Spinal cord (tissue), 10 donors: ENCODE measurements at places on chromosomes 5 and 9. TPM values are rescaled to one million over a fixed set of nuclear protein-coding genes. Genes with fewer than 3 reads are reported as not detected.

Gene CAMK4
- 15.8 TPM for total RNA-seq

Gene PLAC8L1
- not detected for total RNA-seq

Gene ISL1
- total RNA-seq, result 1.0 TPM

Gene COL15A1
- 94.4 TPM for total RNA-seq

Gene F2RL1
- 2.3 TPM for total RNA-seq

Gene C9orf43
- total RNA-seq, result 0.69 TPM

Gene GABRG2
- total RNA-seq, result 77.7 TPM

Gene PCDHGA6
- total RNA-seq, result 12.3 TPM

Gene PLCXD3
- 4.4 TPM for total RNA-seq

Gene GAPT
- 3.7 TPM for total RNA-seq

GRCh38 chr5:62412549-62413329 is at the start of gene IPO11:
IPO11 (plus strand) TSS chr5:62412763; CDS start chr5:62437280, 24,517 bp downstream.
- H3K4me1 ChIP-seq, result peaks cover 5% of the 10 kb centered on the region
- H3K27me3 ChIP-seq, result no peaks in the 10 kb centered on the region
- no peaks in the 10 kb centered on the region for H3K36me3 ChIP-seq
- peak; percentile 99 for DNase-seq
- H3K4me3 ChIP-seq, result peak within 1 kb of the TSS; percentile 88
- H3K27ac ChIP-seq, result peak within 1 kb of the TSS; percentile 58

DNA sequence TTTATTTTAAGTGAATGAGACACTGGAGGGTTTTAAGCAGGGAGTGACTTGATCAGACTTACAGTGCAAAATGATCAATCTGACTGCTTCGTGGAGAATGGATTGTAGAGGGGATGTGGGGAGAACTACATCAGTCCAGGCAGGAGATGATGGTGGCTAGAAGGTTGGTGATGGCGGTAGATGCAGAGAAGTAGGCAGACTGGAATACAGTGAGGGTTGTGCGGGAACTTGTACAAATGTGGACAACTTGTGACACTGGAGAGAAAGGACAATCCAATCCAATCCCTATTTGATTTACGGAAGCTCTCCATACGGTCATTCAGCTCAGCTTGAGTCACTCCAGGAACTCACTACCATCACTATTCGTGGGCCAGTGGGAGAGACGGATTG is 593 bp downstream of the TIGD6 start:
- H3K36me3 ChIP-seq, result no peaks in the 10 kb centered on the region
- peaks cover 25% of the 10 kb centered on the region for H3K4me1 ChIP-seq
- H3K4me3 ChIP-seq, result peak overlapping the region; percentile 98
- H3K27me3 ChIP-seq, result no peaks in the 10 kb centered on the region
- DNase-seq, result no peak

DNA sequence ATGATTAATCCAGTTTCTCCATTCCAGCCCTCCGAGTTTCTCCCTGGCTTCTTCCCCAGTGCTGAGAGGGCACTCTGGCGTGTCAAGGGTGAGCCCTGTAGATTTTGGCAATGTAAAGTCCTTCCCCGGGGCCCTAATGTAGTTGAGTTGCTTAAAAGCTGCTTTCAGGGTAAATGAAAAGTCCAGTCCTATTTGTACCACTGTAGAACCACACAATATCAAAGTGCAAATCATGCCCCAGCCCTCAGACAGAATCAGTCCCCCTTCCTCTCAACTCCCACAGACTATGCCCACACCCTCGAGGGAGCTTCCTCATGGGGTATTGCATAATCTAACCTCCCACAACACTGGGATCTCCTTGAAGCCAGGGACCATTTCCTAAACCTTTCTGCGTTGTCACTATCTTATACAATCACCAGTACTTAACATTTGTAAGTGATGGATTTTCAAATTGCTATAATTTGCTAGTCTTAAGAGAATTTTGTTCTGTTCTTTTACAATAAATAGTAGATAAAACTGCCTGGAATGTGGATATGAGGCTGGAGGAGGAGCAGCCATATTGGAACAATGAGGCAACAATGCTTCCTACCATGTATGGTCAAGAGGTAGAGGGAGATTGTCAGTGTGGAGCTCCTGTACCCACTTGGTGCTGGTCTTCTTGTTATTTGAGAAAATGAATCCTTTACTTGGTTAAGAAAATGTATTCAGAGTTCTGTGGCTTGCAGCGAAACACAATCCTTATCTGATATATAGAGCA is 34.4 kb downstream of the ZNF366 start:
- no peak overlapping the region for H3K27ac ChIP-seq
- H3K27me3 ChIP-seq, result no peaks in the 10 kb centered on the region
- H3K36me3 ChIP-seq, result no peaks in the 10 kb centered on the region
- no peaks in the 10 kb centered on the region for H3K4me1 ChIP-seq

DNA sequence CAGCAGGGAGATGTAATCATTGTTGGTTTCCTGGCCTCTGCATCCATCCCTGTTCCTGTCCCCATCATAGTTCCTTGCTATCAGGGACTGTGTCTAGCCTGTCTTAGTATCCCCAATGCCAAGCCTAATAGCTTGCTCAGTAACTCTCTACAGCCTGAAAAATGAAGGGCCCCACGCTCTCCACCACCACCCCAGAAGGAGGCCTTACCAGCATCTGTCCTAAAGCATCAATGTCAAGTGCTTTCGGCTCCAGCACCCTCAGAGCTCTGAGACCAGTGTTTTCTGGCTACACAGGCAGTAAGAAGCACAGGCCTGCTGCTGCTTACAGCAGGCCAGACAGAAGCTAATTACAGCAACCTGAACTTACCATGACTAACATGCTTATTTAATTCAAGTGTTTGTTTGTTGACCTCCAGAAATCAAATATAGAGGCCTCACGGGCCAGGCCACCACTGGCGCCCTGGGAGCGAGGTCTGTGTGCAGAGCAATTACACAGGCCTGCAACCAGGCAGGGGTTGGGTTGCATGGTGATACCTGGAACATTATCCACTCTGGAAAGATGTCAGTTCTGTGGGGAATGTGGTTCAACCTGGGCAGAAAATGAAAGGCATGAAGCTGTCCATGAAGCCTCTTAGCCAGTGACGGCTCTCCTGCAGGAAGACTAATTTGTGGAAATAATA is 124.3 kb downstream of the SLC1A3 start:
- no peak overlapping the region for H3K4me3 ChIP-seq
- DNase-seq, result no peak
- no peak overlapping the region for H3K27ac ChIP-seq
- H3K36me3 ChIP-seq, result no peaks in the 10 kb centered on the region
- H3K4me1 ChIP-seq, result no peaks in the 10 kb centered on the region
- no peaks in the 10 kb centered on the region for H3K27me3 ChIP-seq

GRCh38 chr9:13372510-13372909 is 93.0 kb upstream of the MPDZ start:
- no peak overlapping the region for H3K27ac ChIP-seq
- H3K27me3 ChIP-seq, result no peaks in the 10 kb centered on the region
- no peak for DNase-seq
- H3K36me3 ChIP-seq, result no peaks in the 10 kb centered on the region
- no peaks in the 10 kb centered on the region for H3K4me1 ChIP-seq
- H3K4me3 ChIP-seq, result no peak overlapping the region

DNA sequence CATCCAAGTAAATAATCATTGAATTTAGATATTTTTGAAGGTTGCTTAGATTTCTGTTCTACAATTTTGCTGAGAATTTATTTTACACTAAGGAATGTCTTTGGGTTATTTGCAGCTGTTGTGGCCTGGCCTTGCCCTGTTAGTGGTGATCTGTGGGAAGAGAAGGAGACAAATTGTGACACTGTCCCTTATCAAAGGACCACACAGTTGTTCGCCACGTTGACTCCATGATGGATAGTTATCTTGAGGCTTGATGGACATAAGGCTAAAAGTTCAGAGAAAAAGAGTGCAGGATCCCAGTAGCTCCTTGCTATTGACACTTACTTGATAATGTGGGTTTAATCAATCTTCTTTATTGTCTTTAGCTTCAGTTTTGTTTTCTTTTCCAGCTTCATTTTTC is 186.6 kb upstream of the MEF2C start:
- DNase-seq, result no peak
- no peak overlapping the region for H3K4me3 ChIP-seq
- no peaks in the 10 kb centered on the region for H3K36me3 ChIP-seq

- peaks cover 12% of the 10 kb centered on the region for H3K36me3 ChIP-seq
- no peaks in the 10 kb centered on the region for H3K27me3 ChIP-seq
- H3K4me3 ChIP-seq, result no peak overlapping the region
- DNase-seq, result no peak
- H3K4me1 ChIP-seq, result peaks cover 51% of the 10 kb centered on the region
- no peak overlapping the region for H3K27ac ChIP-seq
These were observed 43.7 kb downstream of the RGS3 start for GRCh38 chr9:113507256-113507655.

DNA sequence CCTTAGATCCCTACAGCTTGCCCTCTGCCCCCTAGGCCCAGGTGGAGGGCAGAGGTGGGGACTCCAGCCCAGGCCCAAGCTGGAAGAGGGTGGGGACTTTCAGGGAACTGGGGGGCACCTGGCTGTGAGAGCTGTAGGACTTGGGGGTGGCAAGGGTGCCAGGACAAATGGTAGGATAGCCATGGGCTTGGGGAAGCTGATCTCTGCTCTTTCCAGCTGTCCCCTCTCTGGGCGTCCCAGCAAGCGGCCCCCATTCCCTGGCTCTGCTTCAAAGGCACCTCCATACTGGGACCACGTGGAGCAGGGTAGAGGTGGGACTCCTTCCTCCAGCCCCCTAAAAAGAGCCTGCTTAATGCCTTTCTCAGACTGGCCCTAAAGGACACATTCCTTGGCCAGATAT is 385 bp downstream of the LTC4S start:
- H3K27ac ChIP-seq, result no peak overlapping the region
- DNase-seq, result no peak
- no peak overlapping the region for H3K4me3 ChIP-seq
- H3K27me3 ChIP-seq, result no peaks in the 10 kb centered on the region

DNA sequence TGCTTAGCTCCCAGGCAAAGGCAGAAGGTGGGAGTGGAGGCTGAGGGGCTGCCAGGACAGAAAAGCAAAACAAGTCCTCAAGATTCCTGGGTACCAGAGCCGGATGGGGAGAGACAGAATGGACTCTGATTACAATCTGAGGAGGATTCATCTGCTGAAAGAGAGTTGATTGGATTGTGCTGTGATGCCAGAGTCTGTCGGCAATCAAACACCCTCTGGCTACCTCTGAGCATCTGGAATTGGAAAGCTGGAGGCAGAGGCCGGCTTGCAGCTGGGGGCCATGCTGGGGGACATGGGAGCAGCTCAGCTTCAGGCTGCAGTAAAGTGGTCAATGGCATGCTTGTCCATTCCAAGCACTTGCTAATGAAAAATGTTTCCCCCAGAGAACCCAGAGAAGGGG is 59.3 kb downstream of the ASTN2 start:
- H3K27ac ChIP-seq, result no peak overlapping the region
- H3K4me3 ChIP-seq, result no peak overlapping the region
- no peaks in the 10 kb centered on the region for H3K36me3 ChIP-seq
- no peak for DNase-seq

GRCh38 chr9:133103183-133103986 is 17.7 kb downstream of the RALGDS start:
- H3K4me1 ChIP-seq, result peaks cover 8% of the 10 kb centered on the region
- H3K36me3 ChIP-seq, result peaks cover 97% of the 10 kb centered on the region
- no peaks in the 10 kb centered on the region for H3K27me3 ChIP-seq
- no peak for DNase-seq
- no peak overlapping the region for H3K4me3 ChIP-seq

GRCh38 chr9:91836515-91836914 is 113.5 kb downstream of the ROR2 start:
- no peak for DNase-seq
- no peak overlapping the region for H3K4me3 ChIP-seq
- no peak overlapping the region for H3K27ac ChIP-seq
- H3K27me3 ChIP-seq, result no peaks in the 10 kb centered on the region
- H3K36me3 ChIP-seq, result no peaks in the 10 kb centered on the region

DNA sequence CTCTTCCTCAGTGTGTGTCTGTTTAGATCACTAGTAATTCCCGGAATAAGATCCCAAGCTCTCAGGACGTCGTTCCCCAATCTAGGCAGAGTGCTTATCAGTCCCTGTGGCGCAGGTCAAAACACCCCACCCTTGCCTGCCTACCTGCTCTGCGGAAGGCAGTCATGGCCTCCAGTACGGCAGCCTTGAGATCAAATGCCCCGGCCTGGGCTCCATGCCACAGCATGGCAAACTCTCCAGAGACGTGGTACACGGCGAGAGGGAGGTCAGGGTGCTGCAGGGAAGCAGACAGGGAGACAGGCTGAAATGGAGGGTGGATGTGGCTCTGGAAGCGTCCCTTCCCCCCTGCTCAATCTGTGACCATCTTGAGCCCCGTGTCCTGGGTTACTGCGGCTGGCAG is 12.0 kb upstream of the HDHD3 start:
- H3K27ac ChIP-seq, result no peak overlapping the region
- no peak for DNase-seq
- no peak overlapping the region for H3K4me3 ChIP-seq
- H3K4me1 ChIP-seq, result no peaks in the 10 kb centered on the region
- no peaks in the 10 kb centered on the region for H3K27me3 ChIP-seq
- H3K36me3 ChIP-seq, result peaks cover 65% of the 10 kb centered on the region
